ENCODE measurements at places on chromosomes 1 and 21.

GRCh38 chr1:240352769-240353168 lies 259.2 kb downstream of the GREM2 start:
- no peak for DNase-seq

- no peak for DNase-seq
These were observed 65.0 kb downstream of the PRSS38 start for GRCh38 chr1:227880342-227880924.

GRCh38 chr1:36530791-36531190 lies 48.1 kb upstream of the CSF3R start:
- no peak for DNase-seq

DNA sequence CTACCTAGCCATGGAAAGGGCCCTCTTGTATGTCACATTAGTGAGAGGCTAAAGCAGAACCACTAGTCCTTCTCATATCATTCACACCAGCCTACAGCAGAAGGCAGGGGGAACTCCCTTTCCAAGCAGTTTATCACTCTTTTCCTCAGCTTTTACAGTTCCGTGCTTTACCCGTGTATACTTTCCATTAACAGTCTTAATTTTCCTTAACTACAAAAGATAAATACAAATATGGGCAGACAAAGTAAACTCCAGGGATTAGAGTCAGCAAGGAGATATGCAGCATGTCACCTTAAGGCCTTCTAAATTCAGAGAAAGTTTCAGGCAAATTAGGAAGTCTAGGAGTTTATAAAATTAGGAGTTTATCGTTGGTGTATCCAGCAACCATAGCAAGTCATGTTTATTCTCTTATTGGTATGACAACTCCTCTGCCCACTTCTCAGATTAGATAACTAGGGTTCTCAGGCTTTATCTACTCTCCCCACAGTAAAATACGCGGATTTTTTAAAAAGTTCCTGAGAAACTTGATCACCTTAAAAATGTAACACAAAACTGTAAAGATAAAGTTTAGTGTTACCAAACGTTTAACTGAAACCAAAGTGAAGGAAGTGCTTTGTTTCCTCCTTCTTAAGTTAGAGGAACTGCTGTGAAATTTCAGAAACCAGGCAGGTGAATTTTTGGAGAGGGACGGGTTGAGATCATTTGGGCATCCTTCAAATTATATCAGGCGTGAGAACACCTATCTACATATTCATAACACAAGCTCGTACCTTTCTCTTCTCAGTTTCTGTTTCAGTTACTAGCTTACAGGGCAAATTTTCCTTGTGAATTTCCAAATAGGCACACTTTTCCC lies 42.7 kb upstream of the SLC19A2 start:
- DNase-seq = no peak

- no peak for DNase-seq
These were observed 17.0 kb downstream of the PAPPA2 start for GRCh38 chr1:176479971-176480370.

- no peak for DNase-seq
These were observed 155.6 kb downstream of the PLPP3 start for GRCh38 chr1:56423716-56424115.

DNA sequence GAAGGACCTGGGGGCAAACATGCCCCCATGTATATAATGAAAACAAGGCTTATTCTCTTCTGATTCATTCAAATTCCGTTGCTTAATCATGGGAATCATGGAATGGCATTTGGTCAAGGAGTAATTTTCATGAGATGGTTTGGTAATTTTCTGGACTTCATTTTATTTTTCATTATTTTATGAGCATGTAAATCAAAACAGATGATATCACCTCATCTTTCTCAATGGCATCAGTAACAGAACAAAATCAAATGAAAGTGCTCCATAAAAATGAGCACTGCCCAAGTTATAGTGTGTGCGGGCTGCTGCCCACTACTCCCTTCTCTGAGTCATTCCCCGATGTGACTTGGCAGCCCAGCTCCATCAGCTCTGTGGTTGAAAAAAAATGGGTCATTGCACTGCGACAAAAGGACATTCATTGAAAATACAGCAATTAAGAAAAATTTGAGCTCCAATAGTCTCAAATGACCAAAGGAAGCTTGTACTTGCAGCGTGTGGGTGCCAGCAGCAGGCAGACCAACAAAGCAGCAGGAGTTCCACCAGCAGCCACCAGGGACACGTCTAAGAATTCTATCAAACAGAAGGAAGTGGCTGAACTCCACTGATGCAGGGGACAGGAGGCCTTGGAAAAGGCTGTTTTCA lies 84.3 kb upstream of the VAV3 start:
- peak; percentile 68 for DNase-seq

DNA sequence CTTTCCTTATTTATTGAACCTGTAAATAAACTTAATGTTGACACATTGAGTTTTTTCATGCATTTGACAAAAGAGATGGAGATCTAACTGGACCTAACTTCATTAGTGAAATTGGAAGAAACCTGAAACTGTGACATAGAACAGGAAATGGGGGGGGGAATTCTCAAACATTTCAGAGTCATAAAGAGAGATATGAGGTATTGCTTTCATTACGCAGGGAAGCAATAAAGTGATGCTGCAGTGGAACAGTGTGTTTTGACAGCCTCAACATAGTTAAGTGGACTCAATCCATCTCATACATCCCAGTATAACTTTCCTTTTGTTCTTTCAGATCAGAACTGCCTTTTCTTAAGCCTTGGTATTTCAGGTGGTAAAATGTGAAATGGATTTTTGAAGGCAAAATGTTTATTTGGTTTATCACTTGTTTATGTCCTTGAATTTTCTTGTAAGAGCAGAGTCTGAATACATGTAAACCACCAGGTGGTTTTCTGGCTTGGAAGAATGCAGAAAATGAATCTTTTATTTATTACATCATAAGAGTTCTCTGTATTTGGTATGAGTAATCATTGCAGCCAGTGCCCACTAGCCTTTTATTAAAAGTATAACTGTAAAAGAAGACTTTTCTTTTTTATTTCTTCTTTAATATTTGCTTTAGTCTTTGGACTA lies 132.5 kb downstream of the ZNF326 start:
- DNase-seq = no peak

DNA sequence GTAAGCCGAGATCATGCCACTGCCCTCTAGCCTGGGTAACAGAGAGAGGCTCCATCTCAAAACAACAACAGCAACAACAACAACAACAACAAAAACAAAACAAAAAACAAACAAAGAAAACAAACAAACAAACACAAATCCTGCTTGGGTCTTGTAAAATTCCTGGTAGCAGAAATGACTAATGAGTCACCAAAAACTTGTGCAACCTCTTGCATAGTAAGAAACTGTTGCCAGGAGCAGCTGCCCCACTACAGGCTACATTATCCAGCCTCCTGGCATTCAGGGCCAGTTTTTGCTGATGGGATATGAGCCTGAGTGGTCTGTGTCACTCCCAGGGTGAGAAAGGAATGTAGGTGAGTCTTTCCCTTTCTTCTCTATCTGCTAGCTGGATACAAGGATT lies 245.4 kb downstream of the TNR start:
- DNase-seq = peak; percentile 29

DNA sequence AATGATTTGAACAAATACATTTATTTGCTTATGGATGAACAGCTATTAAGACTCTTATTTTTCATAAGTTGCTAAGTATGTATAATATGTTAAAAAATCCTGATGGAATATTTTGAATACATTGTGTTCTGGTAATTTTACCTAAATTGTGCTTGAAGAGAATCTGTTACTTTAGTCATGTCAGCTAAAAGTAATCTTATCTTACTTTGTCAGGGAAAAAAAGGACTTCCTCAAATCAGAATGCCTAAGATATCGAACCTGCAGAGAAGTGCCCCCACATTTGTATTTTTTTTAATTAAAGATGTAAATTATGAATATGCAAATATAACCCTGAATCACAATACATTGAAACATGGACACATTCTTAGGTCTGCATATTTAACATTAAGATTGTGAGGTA lies 1331.7 kb downstream of the MRPL39 start:
- DNase-seq = no peak

DNA sequence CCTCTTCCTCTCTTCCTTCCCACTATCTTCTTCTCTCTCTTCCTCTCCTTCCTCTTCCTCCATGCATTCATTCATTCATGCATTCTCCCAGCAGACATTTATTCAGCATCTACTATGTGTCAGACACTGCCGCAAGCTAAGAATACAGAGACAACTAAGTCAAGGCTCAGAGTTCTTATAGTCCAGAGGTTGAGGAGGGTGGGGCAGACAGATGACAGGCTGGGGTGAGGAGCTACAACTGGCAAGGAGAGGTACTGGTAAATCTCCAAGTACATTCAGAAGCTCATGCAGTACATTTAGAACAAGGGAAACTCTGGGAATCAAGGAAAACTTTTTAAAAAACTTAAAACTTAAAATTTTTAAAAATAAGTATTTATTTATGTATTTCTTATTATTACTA lies 56.4 kb upstream of the FMOD start:
- DNase-seq = no peak

- no peak for DNase-seq
These were observed 255.4 kb upstream of the IRF2BP2 start for GRCh38 chr1:234865171-234866006.

GRCh38 chr1:87074001-87074795 lies 159.8 kb downstream of the HS2ST1 start:
- DNase-seq = no peak

DNA sequence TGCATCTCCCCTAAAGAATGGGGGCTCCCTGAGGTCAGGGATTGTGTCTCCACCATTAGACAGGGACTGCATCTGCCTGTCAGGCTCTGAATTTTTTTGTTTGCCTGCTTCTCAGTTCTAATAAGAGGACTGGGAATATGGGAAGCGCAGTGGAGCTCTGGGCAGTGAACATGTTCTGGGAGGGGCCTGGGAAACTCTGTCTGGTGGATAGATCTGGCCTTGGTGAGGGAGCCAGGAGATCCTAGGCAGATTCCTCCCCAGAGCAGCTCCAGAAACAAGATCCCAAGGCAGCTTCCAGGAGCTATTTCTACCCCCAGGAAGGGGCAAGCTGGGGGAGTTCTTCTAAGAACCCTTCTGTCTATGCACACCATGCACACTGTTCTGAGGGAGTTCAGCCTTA lies 12.6 kb upstream of the MYOG start:
- DNase-seq = no peak

GRCh38 chr1:209062081-209062620 lies 521.4 kb upstream of the CAMK1G start:
- DNase-seq = no peak

DNA sequence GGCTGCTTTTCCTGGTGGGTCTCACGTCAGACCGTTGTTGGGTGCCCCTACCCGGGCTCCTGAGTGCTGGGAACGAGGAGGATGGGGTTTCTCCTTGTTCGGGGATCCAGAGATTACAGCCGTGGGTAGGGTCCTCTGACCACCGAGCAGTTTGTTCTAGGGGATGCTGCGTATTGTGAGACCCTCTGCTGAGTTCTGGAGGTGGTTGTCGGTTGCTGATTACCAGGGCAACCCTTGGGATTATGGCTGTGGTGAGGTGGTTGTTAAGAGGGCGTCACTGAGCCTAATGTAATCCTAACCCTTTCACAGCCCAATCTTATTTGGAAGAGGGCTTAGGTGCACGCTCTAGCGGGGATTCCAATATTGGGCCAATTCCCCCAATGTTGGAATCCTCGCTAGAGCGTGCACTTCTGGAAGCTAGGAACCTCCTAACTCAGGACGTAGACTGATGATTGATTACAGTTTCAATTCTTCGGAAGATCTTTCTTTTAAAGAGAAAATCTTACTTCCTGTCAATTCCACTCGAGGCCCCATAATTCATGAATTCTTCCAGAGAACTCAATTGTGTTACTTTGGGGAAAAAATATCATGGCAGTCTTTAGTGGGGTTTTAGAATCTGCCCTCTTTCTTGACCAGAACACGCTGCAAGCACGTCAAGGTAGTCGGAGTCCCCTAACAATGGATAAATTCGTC lies 483 bp downstream of the TCEANC2 start:
- peak; percentile 15 for DNase-seq

- DNase-seq = no peak
These were observed 12.2 kb upstream of the SPEN start for GRCh38 chr1:15835205-15835740.

- no peak for DNase-seq
These were observed 1.7 kb upstream of the ZBTB18 start for GRCh38 chr1:244049162-244050013.

- DNase-seq = no peak
These were observed 881.5 kb downstream of the LTN1 start for GRCh38 chr21:28111151-28111619.

- no peak for DNase-seq
These were observed 19.3 kb downstream of the HS2ST1 start for GRCh38 chr1:86933562-86934377.

DNA sequence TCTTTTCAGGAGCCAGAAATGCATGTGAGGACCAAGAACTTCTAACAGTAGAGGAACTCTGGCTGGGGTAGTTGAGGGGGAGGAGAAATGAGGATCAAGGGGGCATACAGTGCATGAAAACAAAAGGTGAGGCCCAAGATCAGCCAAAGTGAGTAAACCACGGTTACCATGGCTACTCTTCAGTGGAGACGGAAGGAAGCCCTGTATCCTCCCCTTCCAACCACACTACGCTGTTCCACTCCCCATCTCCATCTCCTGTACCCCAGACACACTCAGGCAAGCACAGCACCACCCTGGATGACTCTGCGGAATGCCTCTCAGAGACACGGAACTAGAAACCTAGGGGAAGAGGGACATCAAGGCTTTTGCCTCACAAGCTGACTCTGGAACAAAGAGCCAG lies 157.6 kb upstream of the CAMK1G start:
- DNase-seq = no peak

DNA sequence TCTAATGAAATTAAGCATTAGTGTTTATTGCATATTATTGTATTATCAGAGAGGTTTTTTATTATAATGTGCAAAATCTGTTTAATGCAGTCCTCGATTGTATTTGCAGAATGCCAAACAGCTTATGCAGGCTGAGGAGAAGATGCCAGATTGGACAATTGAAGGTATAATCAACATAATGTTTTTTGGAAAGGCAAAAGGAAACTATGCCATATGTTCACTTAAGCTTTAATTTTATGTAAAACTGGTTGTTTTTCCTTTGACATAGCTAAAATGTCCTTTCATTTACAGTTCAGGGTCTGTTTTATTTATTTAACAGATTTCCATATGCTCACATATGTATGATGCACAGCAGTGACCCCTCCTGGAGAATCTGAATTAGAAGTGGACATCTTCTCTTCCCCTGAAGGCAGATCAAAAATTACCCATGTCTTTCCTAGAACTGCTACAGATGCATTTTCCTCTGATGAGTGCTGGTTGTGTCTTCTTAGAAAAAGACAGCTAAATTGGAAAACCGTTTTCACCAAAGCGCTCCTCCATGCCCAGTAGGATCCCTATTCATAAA lies 143.5 kb upstream of the USH2A start:
- DNase-seq = no peak

DNA sequence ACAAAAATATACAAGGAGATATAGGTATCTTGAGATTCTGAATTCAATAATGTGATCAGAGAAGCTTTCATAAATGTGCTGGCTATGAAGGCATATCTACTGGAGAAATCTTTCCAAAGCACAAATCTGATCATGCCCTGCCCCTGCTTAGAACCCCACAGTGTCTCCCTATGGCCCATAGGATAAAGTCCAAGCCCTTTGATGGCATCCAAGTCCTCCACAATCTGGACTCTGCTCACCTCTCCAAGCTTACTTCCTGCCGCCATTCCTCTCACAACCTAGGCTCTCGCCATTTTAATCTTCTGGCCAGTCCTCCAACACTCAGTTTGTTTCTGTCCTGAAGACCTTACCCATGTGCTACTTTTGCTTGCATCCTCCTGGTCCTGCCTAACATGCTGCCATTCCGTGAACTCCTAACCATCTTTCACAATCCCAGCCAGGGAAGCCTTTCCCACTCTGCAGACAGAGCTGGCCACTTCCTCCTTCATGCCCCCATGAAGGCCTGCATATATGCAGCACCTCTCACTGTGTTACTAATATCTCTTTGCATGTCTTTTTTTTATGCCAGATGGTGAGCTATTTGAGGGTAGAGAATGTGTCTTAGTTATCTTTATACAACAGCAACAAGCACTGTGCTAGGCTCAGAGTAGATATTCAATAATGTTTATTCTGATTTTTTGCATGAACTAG lies 5.6 kb upstream of the ATP1A1 start:
- peak; percentile 25 for DNase-seq

Measured in suppressor macrophage treated with lipopolysaccharide for 4 hours (primary cell).